Effector memory CD4-positive, alpha-beta T cell (primary cell): ENCODE measurements at places on chromosomes 16 and 17.

- no peak overlapping the region for H3K27ac ChIP-seq
- no peak overlapping the region for H3K4me3 ChIP-seq
- DNase-seq, result no peak
- no peaks in the 10 kb centered on the region for H3K36me3 ChIP-seq
- H3K4me1 ChIP-seq, result no peaks in the 10 kb centered on the region
Observed at GRCh38 chr16:72300892-72301291, 128.9 kb upstream of the PMFBP1 start.

GRCh38 chr17:72350073-72350472, 229.3 kb downstream of the SOX9 start:
- H3K4me3 ChIP-seq, result no peak overlapping the region
- no peak for DNase-seq
- no peaks in the 10 kb centered on the region for H3K27me3 ChIP-seq
- H3K36me3 ChIP-seq, result no peaks in the 10 kb centered on the region
- H3K27ac ChIP-seq, result no peak overlapping the region

DNA sequence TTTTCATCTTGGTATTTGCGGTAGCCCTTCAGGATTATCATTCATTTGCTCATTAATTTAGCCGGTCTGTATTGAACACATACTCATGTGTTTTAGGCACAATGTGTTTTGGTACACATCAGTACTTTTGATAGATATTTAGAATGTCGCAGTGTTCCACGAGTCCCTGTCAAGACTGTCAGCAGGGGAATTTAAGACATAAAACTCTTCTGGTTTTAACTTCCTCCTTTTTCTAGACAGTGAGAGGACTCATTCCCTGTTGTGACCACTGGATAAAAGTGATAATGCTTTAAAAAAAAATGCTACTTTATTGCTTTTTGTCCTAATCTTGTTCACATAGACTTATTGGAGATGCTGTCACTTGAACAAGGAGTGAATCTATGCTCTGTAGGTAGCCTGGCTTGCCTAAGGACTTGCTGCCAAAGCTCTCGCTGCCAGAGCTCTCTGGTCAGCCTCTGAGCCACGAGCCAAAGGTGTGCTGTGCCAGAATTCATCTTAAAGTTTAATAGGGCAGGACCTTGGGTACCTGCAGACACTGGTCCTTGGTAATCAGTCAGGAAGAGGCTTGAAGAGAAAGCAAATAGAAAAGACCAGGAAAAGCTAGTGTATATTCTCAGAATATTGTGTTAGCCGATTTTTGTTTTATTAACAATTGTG, 5.4 kb downstream of the DCAF7 start:
- no peak for DNase-seq
- no peak overlapping the region for H3K4me3 ChIP-seq
- H3K4me1 ChIP-seq, result peaks cover 5% of the 10 kb centered on the region
- H3K36me3 ChIP-seq, result no peaks in the 10 kb centered on the region
- no peaks in the 10 kb centered on the region for H3K27me3 ChIP-seq
- no peak overlapping the region for H3K27ac ChIP-seq

- peaks cover 80% of the 10 kb centered on the region for H3K36me3 ChIP-seq
- H3K27ac ChIP-seq, result no peak overlapping the region
- DNase-seq, result no peak
- H3K27me3 ChIP-seq, result no peaks in the 10 kb centered on the region
- no peaks in the 10 kb centered on the region for H3K4me1 ChIP-seq
Observed at GRCh38 chr16:57069635-57070370, 22.6 kb upstream of the CPNE2 start.

DNA sequence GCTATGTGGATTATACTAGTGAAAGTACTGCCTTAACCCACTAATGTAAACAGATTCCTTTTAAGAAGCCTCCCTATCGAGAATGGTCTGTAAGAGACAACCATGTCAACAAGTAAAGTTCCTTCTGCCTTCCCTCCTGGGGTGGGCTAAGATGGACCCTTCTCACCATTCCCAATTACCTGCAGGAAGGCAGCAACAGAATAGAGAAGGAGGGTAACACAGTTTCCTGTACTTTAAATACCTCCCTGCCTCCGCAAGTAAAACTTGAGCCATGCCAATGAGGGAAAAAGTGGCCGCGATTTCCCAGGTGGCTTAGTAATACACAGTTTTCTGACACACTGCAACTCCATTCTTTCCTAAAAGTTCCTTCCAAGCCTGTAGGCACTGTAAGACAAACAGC, 45.2 kb downstream of the TOX3 start:
- no peaks in the 10 kb centered on the region for H3K36me3 ChIP-seq
- no peak overlapping the region for H3K4me3 ChIP-seq
- H3K27me3 ChIP-seq, result no peaks in the 10 kb centered on the region
- DNase-seq, result no peak
- H3K27ac ChIP-seq, result no peak overlapping the region

DNA sequence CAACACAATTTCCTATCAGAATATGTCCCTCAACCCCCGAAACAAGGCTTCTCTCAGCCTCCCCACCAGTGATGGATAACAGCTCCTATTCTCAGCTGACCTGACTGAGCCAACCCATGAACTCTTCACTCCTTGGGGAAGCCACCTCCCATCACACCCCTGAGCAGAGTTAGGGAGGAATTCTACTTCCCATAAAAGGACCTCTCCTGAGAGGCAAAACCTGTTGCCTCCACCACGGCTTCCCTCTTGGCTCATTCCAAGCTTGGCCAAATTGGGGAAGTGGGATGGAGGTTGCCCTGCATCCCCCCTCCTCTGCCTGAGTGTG, 5.7 kb upstream of the RASL10B start:
- H3K4me1 ChIP-seq, result peaks cover 4% of the 10 kb centered on the region
- no peaks in the 10 kb centered on the region for H3K27me3 ChIP-seq
- peaks cover 50% of the 10 kb centered on the region for H3K36me3 ChIP-seq
- H3K27ac ChIP-seq, result no peak overlapping the region

DNA sequence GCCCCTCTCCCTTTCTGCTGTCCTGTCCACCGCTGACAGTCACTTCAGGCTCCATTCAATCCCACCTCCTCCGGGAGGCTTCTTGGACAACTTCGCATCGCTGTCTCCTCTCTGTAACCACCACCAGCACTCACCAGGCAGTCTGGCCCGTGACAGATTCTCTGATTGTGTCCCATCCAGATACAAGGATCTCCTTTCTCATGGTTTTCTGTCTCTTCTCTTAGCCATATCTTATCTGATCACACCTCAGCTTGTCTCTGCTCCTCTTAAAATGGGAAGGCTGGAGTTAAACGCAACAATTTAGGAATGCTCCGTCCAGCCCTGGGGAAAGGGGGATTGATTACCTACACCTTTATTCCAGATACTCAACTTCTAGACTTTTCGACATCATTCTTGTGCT, 56.9 kb upstream of the ARHGAP44 start:
- H3K4me3 ChIP-seq, result no peak overlapping the region
- no peak overlapping the region for H3K27ac ChIP-seq
- H3K4me1 ChIP-seq, result no peaks in the 10 kb centered on the region

GRCh38 chr17:73742948-73743381, 98.7 kb upstream of the SDK2 start:
- DNase-seq, result no peak
- no peak overlapping the region for H3K27ac ChIP-seq
- H3K36me3 ChIP-seq, result no peaks in the 10 kb centered on the region
- no peaks in the 10 kb centered on the region for H3K27me3 ChIP-seq
- no peak overlapping the region for H3K4me3 ChIP-seq
- no peaks in the 10 kb centered on the region for H3K4me1 ChIP-seq

DNA sequence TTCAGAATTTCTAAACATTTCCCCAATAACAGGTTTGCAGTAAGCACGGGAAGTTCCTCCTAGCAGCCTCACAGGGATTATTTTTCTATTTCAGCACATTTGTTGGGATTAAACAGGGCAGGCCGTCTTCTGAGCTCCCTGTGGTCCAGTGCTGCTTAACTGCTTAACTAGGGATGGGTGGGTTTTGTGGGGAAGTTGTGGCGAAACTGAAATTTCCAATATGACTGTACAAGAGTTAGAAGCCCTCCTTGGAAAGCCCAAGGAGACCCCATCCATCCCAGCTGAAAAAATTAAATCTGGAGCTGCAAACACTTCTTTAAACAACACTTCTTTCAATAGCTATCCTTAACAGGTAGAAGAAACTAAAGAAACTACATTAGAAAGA, 22.2 kb downstream of the FAM117A start:
- H3K4me1 ChIP-seq, result peaks cover 89% of the 10 kb centered on the region
- H3K4me3 ChIP-seq, result peak overlapping the region; percentile 28
- peak overlapping the region; percentile 96 for H3K27ac ChIP-seq
- H3K27me3 ChIP-seq, result no peaks in the 10 kb centered on the region

DNA sequence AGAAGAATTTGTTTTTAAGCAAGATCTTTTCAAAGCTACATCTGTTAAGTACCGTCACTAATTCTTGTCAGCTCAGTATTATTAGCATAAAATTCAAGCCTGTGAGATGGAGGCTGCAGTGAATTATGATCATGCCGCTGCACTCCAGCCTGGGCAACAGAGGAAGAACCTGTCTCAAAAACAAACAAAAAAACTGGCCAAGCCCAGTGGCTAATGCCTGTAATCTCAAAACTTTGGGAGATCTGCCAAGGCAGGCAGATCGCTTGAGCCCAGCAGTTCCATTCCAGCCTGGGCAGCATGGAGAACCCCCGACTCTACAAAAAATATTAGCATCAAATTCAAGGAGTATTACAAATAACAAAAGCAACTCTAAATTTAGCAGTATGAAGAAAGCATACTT, 88.0 kb downstream of the STXBP4 start:
- no peaks in the 10 kb centered on the region for H3K36me3 ChIP-seq
- H3K27me3 ChIP-seq, result no peaks in the 10 kb centered on the region
- no peak overlapping the region for H3K27ac ChIP-seq

GRCh38 chr16:14955546-14956231, 18.4 kb downstream of the NPIPA1 start:
- no peak overlapping the region for H3K27ac ChIP-seq
- no peaks in the 10 kb centered on the region for H3K4me1 ChIP-seq
- no peaks in the 10 kb centered on the region for H3K27me3 ChIP-seq
- no peak overlapping the region for H3K4me3 ChIP-seq

DNA sequence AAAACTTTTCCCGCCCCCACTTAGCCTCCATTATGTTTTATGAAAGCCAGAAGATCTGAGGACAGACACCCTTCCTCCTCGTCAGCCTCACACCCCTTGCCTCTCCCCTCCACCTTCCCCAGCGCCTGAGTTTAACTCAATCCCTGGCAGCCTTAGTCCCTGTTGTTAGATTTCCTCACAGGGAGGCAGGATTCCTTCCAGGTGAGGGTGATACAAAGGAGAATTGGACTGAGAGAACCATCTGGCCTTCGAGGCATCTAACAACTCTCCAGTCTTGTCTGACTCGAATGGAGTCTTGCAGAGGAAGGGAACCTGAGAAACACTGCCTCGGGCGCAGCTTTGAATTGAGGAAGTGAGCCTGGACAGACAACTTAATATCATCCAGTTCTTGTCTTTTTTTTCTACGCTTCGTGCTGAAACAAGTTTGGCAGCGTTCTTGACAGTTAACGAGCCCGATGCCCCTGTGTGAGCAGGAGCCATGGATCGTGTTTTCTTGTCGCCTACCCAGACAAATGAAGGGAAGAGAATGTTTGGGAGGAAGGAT, 1.3 kb upstream of the ZNF768 start:
- peak overlapping the region; percentile 90 for H3K4me3 ChIP-seq
- peak overlapping the region; percentile 63 for H3K27ac ChIP-seq
- H3K36me3 ChIP-seq, result peaks cover 7% of the 10 kb centered on the region

DNA sequence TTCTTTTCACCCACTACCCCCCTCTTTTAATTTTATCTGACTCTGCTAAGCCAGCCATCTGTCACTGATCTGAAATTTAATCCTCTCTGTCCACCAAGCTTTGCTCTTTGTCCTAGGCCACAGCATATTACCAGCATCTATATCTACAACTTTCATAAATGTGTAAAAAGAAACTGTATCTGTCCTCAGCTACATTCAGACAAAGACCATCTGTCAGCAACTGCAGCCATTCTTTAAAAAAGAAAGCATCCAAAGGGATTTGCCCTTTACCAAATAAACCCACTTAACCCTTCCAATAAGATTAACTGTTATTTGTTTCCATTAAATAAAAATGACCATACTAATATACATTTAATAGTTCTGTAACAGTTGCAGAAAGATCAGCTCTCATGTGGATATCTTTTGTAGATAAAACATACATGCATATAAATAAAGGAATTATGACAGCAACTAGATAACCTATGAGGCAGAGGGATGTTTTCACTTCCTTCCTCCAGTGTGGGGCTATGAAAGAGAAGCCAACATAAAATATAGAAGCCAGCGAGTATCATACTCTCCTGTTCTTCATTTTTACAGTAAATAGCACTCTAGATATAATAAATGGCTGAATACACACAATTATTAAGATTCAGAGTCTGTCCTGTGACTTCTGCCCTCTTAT, 602.5 kb upstream of the SALL1 start:
- DNase-seq, result no peak
- H3K4me3 ChIP-seq, result no peak overlapping the region
- H3K27ac ChIP-seq, result no peak overlapping the region
- H3K4me1 ChIP-seq, result no peaks in the 10 kb centered on the region

- DNase-seq, result no peak
- H3K4me3 ChIP-seq, result no peak overlapping the region
- H3K4me1 ChIP-seq, result no peaks in the 10 kb centered on the region
- no peak overlapping the region for H3K27ac ChIP-seq
- no peaks in the 10 kb centered on the region for H3K36me3 ChIP-seq
- no peaks in the 10 kb centered on the region for H3K27me3 ChIP-seq
Observed at GRCh38 chr17:11319894-11320293, 78.9 kb downstream of the SHISA6 start.

GRCh38 chr17:27360507-27360906, 66.6 kb downstream of the WSB1 start:
- H3K27ac ChIP-seq, result no peak overlapping the region
- H3K4me3 ChIP-seq, result no peak overlapping the region
- DNase-seq, result no peak
- H3K4me1 ChIP-seq, result peaks cover 3% of the 10 kb centered on the region
- H3K27me3 ChIP-seq, result no peaks in the 10 kb centered on the region

DNA sequence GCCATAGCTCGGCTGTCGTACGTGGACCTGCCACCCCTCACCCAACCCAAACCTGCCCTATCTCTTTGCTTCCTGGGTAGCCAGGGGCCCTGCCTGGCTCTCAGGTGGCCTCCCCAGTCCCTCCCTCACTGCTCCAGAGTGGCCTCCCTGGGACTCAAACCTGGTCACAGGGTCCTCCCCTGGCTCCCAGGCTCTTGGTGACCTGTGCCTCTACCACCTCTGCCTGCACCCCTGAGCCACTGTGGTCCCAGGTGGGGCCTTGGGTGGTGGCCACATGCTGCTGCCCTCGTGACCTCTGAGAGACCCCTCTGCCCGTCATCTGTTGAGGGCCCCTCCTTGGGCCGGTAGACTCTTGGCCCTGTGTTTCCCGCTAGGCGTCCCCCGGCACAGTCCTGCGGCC, 64.6 kb upstream of the PVALEF start:
- no peak overlapping the region for H3K4me3 ChIP-seq
- H3K27ac ChIP-seq, result no peak overlapping the region
- peaks cover 32% of the 10 kb centered on the region for H3K4me1 ChIP-seq
- no peaks in the 10 kb centered on the region for H3K36me3 ChIP-seq
